ENCODE measurements at places on chromosomes 3 and 15. TPM values are rescaled to one million over a fixed set of nuclear protein-coding genes. Genes with fewer than 3 reads are reported as not detected.

The ZMYND10 gene
- total RNA-seq, result 3.8 TPM

The TTC21A gene
- total RNA-seq, result 5.1 TPM

The SATB1 gene
- total RNA-seq, result 141 TPM

The CCR8 gene
- not detected for total RNA-seq

The LRRC31 gene
- total RNA-seq, result not detected

The GSK3B gene
- 22.6 TPM for total RNA-seq

The AVEN gene
- total RNA-seq, result 5.9 TPM

DNA sequence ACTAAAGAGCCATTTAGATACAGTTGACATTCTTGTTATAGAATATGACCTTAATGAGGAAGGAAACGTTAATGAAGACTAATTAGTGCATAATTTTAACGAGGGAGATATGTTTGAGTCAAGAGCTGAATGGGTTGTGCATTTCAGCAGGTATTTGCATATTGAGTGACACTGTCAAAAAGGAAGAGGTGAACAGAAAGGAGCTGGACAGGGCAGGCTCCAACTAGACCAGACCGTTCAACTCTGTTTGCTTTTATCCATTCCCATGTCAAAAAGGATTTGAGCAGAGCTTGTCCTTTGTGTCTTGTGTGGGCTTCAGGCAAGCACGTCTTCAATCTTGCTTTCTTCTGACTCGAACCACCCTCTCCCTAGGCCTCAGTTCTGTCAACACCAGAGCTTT is 40.7 kb downstream of the B3GALNT1 start:
- DNase-seq, result no peak

DNA sequence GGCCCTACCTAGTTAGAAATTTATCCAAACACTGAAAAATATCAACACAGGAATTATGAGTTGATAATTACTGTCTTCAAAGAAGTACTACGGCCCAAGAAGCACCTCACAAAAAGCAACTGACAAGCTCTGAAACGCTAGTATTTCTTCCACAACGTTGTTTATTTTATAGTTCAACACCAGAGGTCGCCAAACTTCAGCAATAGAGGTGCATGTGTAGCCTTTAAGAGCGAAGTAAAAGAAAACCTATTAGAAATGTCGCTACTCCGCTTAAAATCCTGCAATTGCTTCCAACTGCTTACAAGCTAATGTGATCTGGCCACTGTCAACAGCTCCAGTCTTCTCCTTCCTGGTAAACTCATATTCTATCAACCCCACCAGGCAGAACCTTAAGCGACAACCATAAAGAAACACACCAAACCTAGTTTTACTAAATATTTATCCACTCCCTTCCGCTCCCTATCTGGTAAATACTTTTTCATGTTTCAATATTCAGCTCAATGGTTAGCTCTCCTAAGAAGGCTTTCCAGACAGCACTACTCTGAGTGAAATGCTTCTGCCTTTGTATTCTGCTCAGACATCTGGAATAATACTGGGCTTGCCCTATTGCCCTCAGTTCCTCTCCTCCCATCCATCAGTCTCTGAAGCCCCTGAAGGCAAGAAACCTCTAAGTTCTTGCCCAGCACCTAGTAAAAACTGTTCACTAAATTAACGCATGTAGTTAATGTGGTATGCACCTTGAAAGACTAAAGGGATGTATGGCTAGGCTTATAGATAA is 110.2 kb downstream of the NR1I2 start:
- DNase-seq, result peak; percentile 69

- no peak for DNase-seq
Measured at GRCh38 chr3:146431240-146431639, 38.1 kb downstream of the PLSCR2 start.

- peak; percentile 37 for DNase-seq
Measured at GRCh38 chr3:185983495-185984141, 45.8 kb upstream of the TRA2B start.

DNA sequence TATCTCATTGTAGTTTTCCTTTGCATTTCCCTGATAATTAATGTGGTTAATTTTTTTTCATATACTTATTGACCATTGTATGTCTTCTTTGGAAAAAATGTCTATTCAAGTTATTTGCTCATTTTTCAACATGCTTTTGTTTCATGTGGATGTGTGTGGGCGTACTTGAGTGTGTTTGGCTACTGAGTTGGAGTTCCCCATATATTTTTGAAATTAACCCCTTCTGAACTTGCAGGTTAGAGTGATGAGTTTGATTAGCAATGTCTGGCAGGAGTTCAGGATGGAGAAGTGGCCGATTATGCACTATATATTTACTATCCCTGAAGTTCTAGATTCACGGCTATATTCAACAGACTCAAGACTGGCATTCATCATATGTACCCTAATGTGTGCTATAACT is 250.4 kb upstream of the TTC14 start:
- DNase-seq, result no peak

DNA sequence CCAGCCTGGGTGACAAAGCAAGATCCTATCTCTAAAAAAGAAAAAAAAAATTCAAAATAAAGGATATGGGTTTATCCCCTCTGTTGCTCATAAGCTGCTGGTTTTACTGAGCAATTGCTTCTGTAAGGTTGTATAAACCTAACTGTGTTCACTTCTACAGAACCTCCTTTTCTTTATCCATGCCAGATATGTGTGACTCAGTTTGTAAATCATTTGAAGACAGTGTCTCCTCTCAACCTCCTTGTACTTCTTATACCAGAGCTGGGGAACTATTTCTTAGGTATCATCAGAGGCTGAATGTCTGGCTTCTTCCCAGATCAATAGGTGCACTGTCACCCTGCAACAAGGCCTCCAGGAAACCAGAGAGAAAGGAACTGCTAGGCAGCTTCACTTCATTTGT is 273.8 kb downstream of the CD47 start:
- DNase-seq, result no peak

- DNase-seq, result no peak
Measured at GRCh38 chr3:108804437-108804836, 18.1 kb upstream of the TRAT1 start.

DNA sequence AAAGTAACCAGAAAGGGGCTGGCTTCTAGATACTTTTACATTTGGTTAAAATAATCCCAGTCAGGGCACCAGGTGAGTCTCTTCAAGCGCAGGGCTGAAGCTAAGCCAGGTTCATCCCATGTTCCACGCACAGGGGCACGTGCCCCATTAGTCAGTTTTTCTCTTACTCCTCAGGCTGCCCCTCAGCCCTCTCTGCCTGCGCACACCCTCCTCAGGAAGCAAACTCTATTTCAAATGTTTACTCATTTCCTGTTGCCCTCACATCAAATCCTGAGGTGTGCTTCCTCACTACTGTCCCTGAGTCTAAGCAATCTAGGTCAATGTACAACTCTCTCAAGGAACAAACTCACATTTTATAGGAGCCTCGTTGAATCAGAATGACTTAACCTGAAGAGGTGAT is 48.5 kb downstream of the THBS1 start:
- DNase-seq, result peak; percentile 30

Measured in hematopoietic multipotent progenitor cell (in vitro differentiated cells).